GM04503 (cell line): ENCODE measurements at places on chromosomes 4 and X.

DNA sequence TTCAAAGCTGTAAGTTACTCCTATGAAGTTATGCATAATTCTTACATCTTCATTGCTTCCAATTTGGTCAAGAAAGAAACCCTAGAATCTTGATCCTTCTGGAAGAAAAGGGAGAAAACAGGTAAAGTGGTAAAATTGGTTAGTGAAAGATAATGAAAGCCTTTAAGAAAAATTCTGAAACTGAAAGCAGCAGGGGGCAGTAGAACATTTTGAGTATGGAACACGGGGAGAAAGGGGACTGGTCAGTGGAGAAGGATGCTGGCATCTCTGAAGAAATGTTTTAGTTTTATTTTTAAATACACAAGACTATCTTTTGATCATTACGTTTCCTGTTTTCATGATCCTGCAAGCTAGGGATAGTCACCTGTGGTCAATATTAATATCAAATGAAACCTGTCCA is 54.3 kb downstream of the SLIT2 start:
- DNase-seq = no peak

DNA sequence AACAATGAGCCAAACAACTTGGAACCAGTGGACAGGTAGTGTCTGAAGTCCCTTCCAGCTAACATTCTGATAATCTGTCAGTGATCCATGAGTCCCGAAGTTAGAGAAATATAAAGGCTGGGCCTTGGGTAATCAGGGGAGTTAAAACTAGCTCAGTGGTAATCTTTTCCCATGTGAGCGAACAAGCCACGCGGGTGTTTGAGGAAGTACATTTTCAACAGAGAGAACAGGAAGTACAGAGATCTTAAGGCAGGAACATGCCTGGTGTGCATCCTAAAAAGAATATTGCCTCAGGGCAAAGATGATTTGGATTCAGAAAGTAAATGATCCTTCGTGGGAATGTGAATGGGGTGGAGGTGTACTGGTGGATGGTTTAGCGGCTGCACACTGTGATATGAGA is 42.9 kb downstream of the FNIP2 start:
- DNase-seq = no peak

- DNase-seq = no peak
Measured at GRCh38 chr4:77167173-77167572, 10.2 kb downstream of the CCNG2 start.

DNA sequence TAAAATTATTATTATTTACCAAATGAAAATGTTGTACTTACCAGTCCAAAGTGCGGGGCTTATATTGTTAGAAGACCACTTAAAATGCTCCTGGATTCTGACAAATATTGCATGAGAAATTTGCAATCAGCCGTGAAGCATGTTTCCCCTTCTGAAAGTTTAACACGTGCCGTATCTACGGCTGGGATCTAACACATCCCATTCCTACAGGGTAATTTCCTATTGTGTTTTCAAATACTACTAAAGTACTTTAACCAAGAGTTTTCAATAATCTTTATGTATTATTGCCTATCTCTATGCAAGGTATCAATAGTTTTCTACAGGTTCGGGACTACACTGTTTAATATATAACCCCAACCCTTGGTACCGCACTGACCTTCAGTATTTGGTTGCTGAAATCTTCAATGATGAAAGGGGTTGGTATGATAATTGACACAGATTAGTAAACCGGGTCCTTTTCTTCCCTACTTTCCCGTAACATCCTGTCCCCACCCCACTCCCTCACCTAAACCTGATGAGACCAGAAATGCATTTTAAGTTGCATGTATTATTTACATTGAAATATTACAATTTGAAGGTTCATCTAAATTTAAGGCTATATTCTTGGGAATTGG is 795 bp upstream of the BRWD3 start:
- DNase-seq = no peak

DNA sequence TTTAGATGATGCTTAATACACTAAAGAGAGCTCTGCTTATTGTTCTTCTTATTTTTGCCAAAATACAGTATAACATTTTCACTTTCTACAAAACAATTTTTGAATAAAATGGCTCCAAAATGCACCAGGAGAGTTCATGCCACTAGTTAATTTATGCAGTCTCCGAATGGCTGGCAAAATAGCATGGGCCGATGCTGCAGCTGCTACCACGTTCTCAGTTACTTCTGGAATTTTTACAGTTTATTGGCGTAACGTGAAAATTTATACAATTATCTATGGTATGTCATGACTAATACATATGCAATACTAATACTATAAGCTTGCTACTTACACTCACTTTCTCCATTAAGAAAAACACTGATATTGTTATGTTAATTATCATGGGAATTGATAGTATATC is 16.5 kb downstream of the KLHL13 start:
- no peak for DNase-seq

- no peak for DNase-seq
Measured at GRCh38 chrX:18034945-18035344, 173.8 kb upstream of the RAI2 start.
